ENCODE measurements at places on chromosomes 6 and 20.

GRCh38 chr20:10322073-10323012, 103.7 kb downstream of the SNAP25 start:
- H3K36me3 ChIP-seq, result no peaks in the 10 kb centered on the region
- H3K27ac ChIP-seq, result no peak overlapping the region
- H3K27me3 ChIP-seq, result peaks cover 3% of the 10 kb centered on the region
- DNase-seq, result no peak
- H3K4me1 ChIP-seq, result no peaks in the 10 kb centered on the region
- H3K4me3 ChIP-seq, result no peak overlapping the region

DNA sequence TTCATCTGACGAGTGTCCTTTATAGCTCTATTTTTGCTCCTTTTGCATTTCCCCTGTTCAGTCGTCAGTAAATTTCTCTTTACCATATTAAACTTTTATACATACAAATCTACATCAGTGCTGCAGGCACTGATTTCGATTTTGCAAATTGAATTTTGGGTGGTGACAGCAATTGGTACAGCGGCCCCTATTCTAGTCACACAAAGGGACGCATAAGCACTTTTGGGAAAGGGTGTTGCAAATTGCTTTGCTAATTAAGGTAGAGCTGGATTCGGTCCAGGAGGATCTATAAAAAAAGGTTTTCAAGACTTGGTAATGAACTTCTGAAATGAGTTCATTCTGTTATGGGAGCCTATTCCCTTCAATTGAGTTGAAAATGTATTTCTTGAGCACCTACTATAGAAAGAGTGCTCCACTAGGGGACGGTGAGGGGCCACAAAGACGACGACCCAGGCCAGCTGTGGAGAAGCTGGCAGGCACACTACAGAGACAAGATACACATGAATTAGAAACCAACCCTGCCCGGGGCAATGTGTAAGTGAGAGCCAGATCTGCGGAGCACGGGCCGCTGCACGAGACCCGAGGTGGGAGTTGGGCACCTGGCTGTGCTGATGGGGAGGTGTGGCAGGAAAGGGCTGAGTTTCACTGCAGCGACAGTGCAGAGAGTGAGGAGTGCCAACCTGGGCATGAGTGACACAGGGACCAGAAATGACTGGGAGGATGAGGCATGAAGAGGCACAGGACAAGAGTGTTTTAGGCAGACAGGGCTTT, 5.4 kb downstream of the UQCC2 start:
- DNase-seq, result no peak
- peaks cover 36% of the 10 kb centered on the region for H3K4me1 ChIP-seq
- peaks cover 29% of the 10 kb centered on the region for H3K36me3 ChIP-seq
- no peaks in the 10 kb centered on the region for H3K27me3 ChIP-seq

DNA sequence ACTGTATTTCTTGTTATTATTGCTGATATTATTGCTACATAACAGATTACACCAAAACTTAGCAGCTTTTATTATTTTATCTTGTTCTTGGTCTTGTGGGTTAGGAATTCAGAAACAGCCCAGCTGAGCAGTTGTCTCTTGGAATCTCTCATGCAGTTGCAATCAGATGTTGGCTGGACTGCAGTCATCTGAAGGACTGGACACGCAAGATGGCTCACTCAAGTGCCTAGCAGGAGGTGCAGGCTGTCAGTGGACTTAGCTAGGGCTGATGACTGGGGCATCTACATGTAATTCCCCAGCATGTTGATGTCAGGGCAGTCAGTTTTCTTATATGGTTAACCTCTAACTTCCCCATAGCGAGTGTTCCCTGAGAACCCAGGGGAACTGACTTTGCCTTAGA, 128.6 kb upstream of the PLCB4 start:
- no peak overlapping the region for H3K27ac ChIP-seq
- H3K4me1 ChIP-seq, result no peaks in the 10 kb centered on the region
- H3K4me3 ChIP-seq, result no peak overlapping the region
- DNase-seq, result no peak
- H3K36me3 ChIP-seq, result no peaks in the 10 kb centered on the region

- no peak overlapping the region for H3K4me3 ChIP-seq
- H3K4me1 ChIP-seq, result peaks cover 23% of the 10 kb centered on the region
- H3K27me3 ChIP-seq, result peaks cover 14% of the 10 kb centered on the region
- DNase-seq, result no peak
These were observed 76.6 kb downstream of the CEBPB start for GRCh38 chr20:50267041-50267865.

DNA sequence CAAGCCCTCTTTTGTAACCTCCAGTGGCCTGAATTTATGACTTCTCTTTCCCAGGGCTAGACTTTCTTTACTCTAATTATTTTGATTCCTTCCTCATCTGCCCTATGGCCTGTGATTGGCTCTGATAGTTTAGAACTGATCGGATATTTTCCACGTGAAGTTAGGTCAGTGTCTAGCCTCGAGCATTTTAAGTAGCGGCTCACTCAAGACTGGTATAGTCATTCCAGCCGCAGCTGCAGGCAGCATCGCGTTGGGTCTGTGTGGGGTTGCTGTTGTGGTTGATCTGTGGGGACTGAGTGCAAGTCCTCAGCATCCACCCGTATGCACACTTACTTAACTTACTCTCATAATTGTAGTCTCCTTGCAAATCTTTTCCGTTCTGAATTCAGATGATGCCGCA, 105.7 kb downstream of the SMOC2 start:
- no peak for DNase-seq
- no peak overlapping the region for H3K4me3 ChIP-seq
- H3K27me3 ChIP-seq, result peaks cover 4% of the 10 kb centered on the region
- H3K27ac ChIP-seq, result no peak overlapping the region
- H3K4me1 ChIP-seq, result no peaks in the 10 kb centered on the region

GRCh38 chr6:166637812-166638572, 10.9 kb upstream of the RPS6KA2 start:
- H3K4me1 ChIP-seq, result peaks cover 19% of the 10 kb centered on the region
- no peak overlapping the region for H3K27ac ChIP-seq
- no peaks in the 10 kb centered on the region for H3K36me3 ChIP-seq

DNA sequence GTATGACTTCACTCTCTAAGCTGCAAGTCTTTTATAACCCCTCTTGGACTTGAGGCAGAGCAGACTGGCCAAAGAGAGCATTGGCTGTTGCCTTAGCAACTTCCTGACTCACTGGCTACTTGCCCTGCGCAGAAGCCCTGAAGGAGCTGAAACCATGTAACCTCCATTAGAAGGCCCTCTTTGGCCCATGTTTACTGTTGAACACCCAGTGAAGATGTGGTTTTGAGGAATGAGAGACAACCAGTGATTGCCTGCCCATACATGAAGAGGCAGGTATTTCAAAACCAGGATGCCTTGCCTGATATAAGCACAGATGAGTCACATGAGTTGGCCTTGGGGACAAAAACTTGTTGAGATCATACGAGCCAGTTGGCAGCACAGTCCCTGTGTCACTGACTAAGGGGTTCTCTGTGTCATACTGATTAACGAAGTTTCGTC, 182.5 kb downstream of the EDN1 start:
- no peaks in the 10 kb centered on the region for H3K4me1 ChIP-seq
- no peak for DNase-seq
- peaks cover 3% of the 10 kb centered on the region for H3K27me3 ChIP-seq
- no peaks in the 10 kb centered on the region for H3K36me3 ChIP-seq
- no peak overlapping the region for H3K4me3 ChIP-seq

GRCh38 chr6:122665929-122666328, 55.7 kb downstream of the PKIB start:
- H3K27ac ChIP-seq, result no peak overlapping the region
- no peaks in the 10 kb centered on the region for H3K4me1 ChIP-seq
- H3K36me3 ChIP-seq, result no peaks in the 10 kb centered on the region
- no peak for DNase-seq
- no peaks in the 10 kb centered on the region for H3K27me3 ChIP-seq
- H3K4me3 ChIP-seq, result no peak overlapping the region

- no peak for DNase-seq
- H3K36me3 ChIP-seq, result no peaks in the 10 kb centered on the region
- H3K4me1 ChIP-seq, result no peaks in the 10 kb centered on the region
- H3K4me3 ChIP-seq, result no peak overlapping the region
These were observed 483.3 kb downstream of the TFAP2B start for GRCh38 chr6:51301962-51302361.

- H3K27ac ChIP-seq, result no peak overlapping the region
- DNase-seq, result no peak
- H3K36me3 ChIP-seq, result no peaks in the 10 kb centered on the region
- H3K4me1 ChIP-seq, result no peaks in the 10 kb centered on the region
These were observed 388.4 kb upstream of the GJE1 start for GRCh38 chr6:141744194-141744925.

GRCh38 chr20:37251825-37252477, 9.7 kb downstream of the GHRH start:
- no peaks in the 10 kb centered on the region for H3K4me1 ChIP-seq
- H3K4me3 ChIP-seq, result no peak overlapping the region
- H3K27me3 ChIP-seq, result peaks cover 4% of the 10 kb centered on the region
- H3K36me3 ChIP-seq, result peaks cover 2% of the 10 kb centered on the region
- DNase-seq, result no peak

DNA sequence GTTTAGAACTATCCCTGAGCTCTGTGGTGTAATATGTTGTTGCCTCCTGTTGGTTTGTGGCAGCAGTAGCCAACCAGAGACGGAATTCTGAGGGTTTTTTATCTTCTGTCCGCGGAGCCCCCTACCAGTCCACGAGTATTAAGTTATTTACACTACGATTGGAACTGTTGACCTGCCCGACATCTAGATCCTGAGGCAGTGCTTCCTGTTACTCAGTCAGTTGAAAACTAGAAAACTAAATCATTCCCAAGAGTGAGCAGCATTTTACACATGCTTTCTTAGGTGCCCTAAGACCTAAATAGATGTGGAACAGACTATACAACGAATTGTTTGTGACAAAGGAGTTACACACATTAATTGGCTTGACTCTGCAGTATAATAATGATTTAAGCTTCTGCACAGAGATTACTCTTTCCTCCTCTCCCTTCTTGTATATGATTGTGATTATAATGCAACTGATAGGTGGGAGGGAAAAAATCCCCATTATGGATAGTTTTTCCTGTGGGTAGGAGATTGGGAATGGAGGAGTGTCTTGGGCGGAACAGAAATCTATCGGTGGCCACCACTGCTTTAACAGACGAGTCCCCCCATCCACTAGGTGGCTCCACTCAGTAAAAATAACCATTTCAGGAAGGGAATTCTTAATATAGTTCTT, 1.7 kb downstream of the LOC128125822 start:
- H3K4me3 ChIP-seq, result peak overlapping the region; percentile 95
- peaks cover 37% of the 10 kb centered on the region for H3K4me1 ChIP-seq
- H3K36me3 ChIP-seq, result peaks cover 27% of the 10 kb centered on the region
- no peaks in the 10 kb centered on the region for H3K27me3 ChIP-seq
- DNase-seq, result peak; percentile 14

Measured in activated T-helper 1 cell treated with anti-CD3 and anti-CD28 coated beads, Interleukin-12 subunit alpha, Interleukin-12 subunit beta, Interleukin-2, Interleukin-4 antibody, amounts not matched to agents 30 ng/mL and 10 ng/mL and 1 ng/mL, durations not matched to agents 14 hours and 24 hours and 36 hours (primary cell).